ENCODE measurements at places on chromosomes 1 and 21. TPM values are rescaled to one million over a fixed set of nuclear protein-coding genes. Genes with fewer than 3 reads are reported as not detected.

GRCh38 chr21:39662411-39662953, 49.7 kb downstream of the B3GALT5 start:
- DNase-seq, result peak; percentile 67

Gene PDE4B
- total RNA-seq, result 53.1 TPM

DNA sequence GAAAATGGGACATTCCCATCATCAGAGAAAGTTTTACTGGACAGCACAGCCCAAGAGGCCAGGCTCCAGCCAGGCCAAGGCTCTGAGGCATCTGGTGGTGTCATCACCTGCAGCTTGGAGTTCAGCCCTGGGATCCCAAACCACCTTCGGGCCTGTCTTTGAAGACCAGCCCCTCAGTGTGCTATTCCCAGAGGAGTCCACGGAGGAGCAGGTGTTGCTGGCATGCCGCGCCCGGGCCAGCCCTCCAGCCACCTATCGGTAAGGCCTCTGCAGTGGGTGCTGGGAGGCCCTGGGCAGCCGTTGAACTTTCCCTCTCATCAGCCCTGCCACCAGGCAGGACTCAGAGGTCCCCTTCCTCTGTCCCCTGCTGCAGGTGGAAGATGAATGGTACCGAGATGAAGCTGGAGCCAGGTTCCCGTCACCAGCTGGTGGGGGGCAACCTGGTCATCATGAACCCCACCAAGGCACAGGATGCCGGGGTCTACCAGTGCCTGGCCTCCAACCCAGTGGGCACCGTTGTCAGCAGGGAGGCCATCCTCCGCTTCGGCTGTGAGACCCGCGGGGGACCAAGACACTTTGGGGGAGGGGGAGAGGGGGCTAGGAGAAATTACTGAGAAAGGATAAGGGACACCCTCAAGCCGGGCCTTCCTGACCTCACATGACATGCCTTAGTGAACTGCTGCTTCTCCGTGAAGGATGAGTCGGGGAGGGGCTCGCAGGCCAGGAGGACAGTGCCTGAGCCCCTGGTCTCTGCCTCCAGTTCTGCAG, 15.0 kb downstream of the CNTN2 start:
- DNase-seq, result no peak

DNA sequence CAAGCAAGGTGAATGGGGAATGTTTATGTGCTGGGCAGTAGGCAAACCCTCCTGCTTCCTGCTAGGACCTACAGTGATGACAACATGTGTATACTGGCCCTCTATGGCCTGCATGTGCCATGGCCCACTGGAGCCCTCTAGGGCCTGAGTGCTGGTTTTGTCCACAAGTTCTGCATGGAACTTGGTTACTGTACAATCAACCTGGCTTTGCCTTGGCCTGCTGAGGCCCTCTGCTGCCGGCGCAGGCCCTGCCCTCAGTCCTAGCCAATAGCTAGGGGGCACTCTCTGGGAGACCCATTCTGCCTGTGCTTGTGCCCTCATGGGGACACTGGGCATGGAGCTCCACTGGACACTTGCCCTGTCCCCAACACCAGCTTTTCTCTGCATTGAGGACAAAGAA, 138.6 kb upstream of the NGF start:
- no peak for DNase-seq

- peak; percentile 84 for DNase-seq
These were observed 401 bp downstream of the TP73 start for GRCh38 chr1:3652548-3653285.

GRCh38 chr1:115729756-115730155, 38.8 kb downstream of the CASQ2 start:
- no peak for DNase-seq

GRCh38 chr1:9848022-9848421, 24.3 kb upstream of the CLSTN1 start:
- DNase-seq, result no peak

- no peak for DNase-seq
These were observed 37.1 kb downstream of the SLC30A1 start for GRCh38 chr1:211541720-211542477.

DNA sequence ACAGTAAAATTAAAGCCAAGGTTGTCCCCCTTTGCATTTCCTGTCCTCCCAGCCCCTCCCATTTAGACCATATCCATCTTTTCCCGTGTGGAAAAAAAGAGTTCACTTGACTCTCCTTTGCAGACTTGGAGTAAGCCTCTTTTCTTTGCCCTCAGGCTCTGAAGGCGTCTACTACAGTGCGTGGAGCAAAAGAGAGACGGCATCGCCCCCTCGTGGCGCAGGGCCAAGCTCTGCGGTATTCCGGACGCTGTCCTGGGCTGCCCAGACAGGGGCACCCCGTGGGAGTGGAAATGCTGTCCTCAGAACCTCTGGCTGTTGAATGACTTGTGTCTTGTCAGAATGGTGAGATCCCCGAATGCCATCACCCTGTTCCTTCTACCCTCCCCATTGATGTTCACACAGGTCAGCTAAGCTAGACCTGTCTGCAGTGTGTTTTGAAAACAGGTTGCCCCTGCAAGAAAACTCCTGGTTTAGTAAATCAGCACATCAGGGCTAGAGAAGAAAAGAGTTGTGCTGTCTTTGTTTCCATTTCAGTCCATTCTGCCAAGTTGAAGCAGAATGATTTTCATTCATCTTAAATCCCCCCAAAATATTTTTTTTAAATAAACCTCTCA, 12.3 kb upstream of the GJA8 start:
- DNase-seq, result peak; percentile 88

GRCh38 chr1:38508232-38508631, 351.3 kb downstream of the RRAGC start:
- no peak for DNase-seq

Gene KMO
- total RNA-seq, result not detected

Gene ACTL8
- not detected for total RNA-seq

Gene SEC16B
- 0.76 TPM for total RNA-seq

- no peak for DNase-seq
These were observed 60.1 kb downstream of the HNRNPR start for GRCh38 chr1:23283667-23284602.

Gene WDR77
- 22.7 TPM for total RNA-seq

Gene ASCL5
- total RNA-seq, result not detected

GRCh38 chr1:18932387-18932786, 24.1 kb downstream of the IFFO2 start:
- DNase-seq, result no peak

DNA sequence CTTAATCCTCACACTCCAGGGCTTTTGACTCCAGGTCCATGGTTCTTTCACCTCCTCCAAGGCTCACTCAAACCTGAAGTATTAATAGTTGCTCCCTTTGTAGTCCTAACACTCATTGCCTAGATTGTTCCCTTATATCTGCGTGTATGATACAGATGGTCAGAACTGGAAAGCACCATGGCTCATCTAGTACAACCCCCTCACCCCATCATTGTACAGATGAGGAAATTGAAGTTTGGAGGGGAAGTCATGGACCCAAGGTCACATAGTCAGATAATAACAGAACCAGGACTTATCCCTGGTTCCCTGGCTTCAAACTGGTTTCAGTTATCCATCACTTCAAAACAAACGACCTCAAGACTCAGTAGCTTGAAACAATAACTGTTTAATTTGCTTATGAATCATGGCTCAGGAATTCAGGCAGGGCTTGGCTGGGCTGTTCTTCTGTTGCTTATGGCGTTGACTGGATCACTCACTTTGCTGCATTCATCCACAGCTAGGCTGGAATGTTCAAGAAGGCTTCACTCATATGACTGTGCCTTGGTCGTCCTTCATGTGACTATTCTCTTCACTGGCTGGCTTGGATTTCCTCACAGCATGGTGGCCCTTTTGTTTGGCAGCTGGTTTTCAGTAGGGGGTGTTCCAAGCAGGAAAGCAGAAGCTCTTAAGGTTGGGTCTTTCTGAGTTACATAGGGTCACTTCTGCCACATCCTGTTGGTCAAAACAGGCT, 5.0 kb downstream of the NOS1AP start:
- no peak for DNase-seq

GRCh38 chr21:44834231-44834950, 16.5 kb upstream of the SUMO3 start:
- DNase-seq, result no peak

Gene CAP1
- 376 TPM for total RNA-seq

Gene BGLAP
- total RNA-seq, result 0.52 TPM

GRCh38 chr1:6353955-6354658, 39.5 kb downstream of the ACOT7 start:
- DNase-seq, result no peak

DNA sequence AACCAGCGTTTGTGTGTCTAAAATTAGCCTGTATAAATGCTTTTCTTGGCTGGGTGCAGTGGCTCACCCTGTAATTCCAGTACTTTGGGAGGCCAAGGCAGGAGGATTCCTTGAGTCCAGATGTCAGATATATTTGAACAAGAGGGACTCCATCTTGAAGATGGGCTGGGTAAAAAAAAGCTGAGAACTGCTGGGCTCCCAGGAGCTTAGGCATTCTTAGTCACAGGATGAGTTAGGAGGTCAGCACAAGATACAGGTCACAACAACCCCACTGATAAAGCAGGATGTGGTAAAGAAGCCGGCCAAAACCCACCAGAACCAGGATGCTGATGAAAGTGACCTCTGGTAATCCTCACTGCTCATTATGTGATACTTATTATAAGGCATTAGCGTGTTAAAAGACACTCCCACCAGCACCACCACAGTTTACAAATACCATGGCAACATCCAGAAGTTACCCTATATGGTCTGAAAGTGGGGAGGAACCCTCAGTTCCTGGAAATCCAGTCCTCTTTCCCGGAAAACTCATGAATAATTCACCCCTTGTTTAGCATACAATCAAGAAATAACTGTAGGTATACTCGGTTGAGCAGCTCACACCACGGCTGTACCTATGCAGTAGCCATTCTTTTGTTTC, 36.2 kb upstream of the ZNF496 start:
- no peak for DNase-seq

Gene C1orf56
- total RNA-seq, result 5.2 TPM

- DNase-seq, result no peak
These were observed 38.6 kb downstream of the C21orf91 start for GRCh38 chr21:17780539-17780938.

- DNase-seq, result no peak
These were observed 87.8 kb upstream of the S1PR1 start for GRCh38 chr1:101148980-101149379.

GRCh38 chr1:17258116-17258757, 9.3 kb downstream of the PADI3 start:
- DNase-seq, result no peak

Gene SPRR2E
- not detected for total RNA-seq

DNA sequence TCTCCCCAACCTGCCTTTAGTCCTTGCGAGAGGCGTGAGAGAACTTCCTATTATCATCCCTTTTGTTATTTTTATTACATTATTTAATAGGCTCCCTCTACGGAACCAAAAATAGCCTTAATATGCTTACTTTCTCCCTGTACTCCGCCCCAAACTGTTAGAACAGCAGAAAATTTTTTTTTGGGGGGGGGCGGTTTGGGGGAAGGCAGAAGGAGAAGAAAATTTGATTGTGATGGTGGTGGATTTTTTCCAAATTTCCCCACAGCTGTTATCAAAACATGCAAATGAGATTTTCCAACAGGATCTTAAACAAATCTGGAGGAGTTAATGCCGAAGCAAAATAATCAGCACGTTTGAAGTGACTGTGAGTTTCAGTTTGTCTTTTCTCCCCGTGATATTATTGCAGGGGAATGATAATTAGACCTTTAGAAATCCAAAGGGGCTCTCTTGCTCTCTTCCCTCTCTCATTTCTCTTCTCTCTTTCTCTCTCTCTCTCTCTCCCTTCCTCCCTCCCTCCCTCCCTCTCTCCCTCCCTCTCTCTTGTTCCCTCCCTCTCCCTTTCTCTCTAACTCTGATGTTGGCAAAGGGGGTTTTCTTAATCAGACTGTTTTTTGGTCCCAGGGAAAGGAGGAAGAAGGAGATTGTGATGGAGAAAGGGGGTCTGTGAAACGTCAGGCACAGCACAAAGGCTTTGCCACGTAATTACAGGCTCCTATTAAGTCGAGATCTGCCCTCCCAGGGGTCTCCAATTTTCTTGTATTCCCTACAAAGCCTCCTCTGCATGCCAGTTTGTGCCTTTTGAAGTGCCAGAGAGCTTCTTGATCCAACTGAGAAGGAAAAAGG, 1.1 kb upstream of the PRRX1 start:
- no peak for DNase-seq

- no peak for DNase-seq
These were observed 61.6 kb downstream of the PTGS2 start for GRCh38 chr1:186618401-186619170.

Gene GBP2
- 1.6 TPM for total RNA-seq

DNA sequence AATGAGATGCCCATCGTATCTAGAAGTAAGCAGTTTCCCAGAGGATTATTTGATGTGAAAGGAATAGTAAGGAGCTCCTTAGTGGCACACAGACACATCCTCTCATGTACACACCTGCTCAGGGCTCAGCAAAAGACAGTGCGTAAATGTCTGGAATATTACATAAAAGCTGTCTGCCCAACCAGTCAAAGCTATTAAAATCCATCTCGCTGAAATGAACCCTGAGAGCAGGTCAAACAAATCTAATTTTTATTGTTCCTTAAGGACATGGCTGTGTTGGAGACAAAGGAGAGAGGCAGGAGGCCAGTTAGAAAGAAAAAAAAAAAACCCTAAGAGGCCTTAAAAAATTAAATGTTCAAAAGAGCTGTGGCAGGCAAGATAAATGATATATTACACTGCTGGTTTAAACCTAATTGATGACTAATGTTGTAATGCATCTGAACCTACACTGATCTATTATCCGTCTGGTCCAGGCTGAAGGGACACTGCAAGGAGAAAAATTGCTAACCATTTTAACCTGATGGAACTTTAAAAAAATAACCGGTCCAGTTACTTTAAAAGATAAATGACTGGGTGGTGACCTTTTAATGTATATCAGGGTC, 58.5 kb upstream of the FGGY start:
- DNase-seq, result no peak

Gene TNNT2
- total RNA-seq, result 1.4 TPM

Gene PBXIP1
- 92.6 TPM for total RNA-seq
